ENCODE measurements at places on chromosomes 16 and 17.

GRCh38 chr17:50270435-50271362 is 3.6 kb upstream of the TMEM92 start:
- peak; percentile 79 for DNase-seq

- no peak for DNase-seq
Measured at GRCh38 chr16:22370038-22370820, 4.2 kb downstream of the CDR2 start.

GRCh38 chr16:87392821-87393679 is 914 bp downstream of the MAP1LC3B start:
- peak; percentile 77 for DNase-seq

GRCh38 chr17:75499313-75500022 is 15.9 kb downstream of the CASKIN2 start:
- no peak for DNase-seq

- no peak for DNase-seq
Measured at GRCh38 chr16:57273359-57273758, 11.1 kb downstream of the PLLP start.

DNA sequence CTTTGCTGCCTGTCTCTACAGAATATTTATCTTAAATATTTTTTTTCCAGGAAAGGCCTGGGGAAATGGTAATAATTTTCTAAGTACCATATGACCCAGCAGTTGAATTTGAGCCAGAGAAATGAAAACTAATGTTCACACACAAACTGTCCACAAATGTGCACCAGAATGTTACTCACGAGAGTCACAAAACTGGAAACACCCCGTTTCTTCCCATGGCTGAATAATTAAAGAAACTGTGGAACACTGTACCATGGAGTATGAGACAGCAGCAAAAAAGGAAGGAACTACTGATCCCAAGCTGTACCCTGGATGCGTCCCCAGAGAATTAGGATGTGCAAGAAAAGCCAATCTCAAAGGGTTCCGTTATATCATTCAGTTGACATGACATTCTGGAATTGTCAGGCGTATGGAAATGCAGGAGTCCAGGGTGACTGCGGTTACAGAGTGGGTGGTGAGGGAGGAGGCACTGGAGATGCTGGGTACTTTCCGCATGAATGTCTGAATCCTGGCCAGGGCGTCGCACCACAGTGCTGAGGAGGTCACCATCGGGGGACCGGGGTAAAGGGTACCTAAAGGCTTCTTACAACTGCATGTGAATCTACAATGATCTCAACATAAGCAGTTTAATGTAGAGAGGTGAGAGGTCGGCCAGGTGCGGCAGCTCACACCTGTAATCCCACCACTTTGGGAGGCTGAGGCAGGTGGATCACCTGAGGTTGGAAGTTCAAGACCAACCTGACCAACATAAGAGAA is 34.5 kb downstream of the USP22 start:
- DNase-seq = no peak

GRCh38 chr16:25897702-25898101 is 205.9 kb downstream of the HS3ST4 start:
- DNase-seq = no peak

DNA sequence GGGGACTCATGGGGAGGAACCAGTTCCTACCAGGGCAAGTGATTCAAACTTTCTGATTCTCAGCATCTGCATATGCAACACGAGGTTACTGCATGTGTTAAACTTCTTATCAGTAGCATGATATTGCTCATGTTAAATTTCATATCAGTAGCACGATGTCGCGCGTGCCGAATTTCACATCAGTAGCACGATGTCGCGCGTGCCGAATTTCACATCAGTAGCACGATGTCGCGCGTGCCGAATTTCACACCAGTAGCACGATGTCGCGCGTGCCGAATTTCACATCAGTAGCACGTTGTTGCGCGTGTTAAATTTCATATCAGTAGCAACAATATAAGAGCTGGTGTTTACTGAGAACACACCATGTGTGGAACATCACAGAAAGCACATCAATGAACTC is 221.6 kb downstream of the GSG1L start:
- DNase-seq = no peak

- no peak for DNase-seq
Measured at GRCh38 chr17:68248199-68248825, 469 bp downstream of the AMZ2 start.

DNA sequence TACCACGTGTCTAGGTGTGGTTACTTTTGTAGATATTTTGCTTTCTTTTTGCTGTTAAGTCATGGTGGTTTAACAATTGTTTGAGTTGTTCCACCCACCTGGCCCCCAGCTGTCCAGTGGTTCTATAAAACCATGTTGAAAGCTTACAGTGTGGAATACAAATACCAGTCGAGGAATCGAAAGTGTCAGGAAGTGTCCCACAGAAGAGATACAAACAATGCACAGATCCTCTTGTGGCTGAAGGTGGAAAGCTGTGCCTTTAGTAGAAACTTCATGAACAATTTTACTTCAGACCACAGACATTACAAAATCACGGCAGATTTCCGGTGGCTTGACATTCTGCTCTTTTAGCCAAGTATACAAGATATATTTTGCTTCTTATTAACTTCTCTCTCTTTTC is 782.4 kb upstream of the SOX9 start:
- no peak for DNase-seq

DNA sequence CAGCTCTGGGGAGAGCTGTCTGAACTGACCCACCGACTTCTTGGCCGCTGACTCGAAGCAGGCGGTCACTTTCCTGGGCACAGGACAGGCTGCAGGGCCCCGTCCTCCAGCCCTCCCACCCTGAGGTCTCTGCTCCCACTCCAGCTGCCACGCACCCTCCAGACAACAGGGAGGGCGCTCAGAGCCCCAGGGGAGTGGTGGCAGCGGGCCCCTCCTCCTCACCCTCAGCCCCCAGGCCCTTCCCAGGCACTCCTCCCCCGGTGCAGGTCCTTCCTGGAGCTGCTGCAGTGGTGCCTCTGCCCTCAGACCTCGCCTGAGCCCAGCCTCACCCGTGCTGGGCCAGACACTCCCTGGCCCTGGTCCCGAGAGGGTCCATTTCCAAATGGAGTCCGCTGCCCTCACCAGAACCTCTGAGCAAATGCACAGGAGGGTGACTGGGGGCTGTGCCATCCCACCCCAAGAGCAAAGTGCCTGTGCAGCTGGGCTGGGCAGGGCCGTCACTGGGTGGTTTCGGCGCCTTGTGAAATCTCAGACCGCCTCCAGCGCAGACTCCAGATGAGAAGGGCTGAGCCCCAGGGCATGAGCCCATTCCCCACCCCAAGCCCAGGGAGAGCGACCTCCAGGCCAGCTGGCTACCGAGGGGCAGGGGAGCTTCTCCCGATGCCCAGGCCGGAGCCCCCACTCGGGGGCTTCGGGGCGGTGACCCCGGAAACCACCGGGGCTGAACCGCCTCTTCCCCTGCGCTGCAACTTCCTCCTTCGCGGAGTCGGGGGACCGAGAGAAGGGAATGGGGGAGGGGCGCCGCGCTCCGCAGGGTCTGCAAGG is 717 bp downstream of the CYBA start:
- DNase-seq = peak; percentile 76

DNA sequence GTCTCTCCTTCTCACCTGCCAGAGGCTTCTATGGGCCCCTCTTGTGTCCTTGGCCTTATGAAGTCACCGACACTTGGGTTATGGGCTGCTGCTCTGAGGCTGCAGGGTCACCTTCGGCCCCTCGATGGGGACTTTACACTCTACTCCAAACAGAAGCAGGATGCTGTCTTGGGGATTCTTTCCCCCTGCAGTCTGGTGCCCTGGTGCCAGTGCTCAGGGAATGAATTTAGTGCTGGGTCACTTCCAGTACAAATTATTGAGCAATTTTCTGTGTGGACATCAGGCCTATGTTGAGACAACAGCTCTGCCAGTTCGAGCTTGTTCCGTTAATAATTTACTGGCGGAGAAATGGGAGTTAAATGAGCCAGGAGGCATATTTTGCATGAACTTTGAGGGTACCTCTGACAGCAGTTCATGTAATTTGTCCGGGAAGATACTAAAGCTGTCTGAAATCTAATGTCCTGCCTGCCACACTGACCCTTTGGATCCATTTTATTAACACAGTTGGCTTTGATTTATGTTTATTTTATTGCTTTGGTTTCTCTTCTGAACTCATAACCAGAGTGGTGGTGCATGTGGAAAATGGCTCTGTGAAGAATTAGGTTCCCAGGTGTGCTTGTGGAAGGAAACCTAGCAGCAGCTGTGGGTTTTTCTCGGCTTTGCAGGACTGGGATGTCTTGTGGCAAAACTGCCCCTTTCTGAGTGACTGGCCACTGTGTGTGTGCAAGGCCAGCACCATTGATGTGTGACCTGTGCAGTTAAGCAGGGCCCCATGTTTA is 34.1 kb upstream of the DHX8 start:
- peak; percentile 33 for DNase-seq

- DNase-seq = peak; percentile 89
Measured at GRCh38 chr16:65728167-65728566, 606.3 kb upstream of the CDH11 start.

DNA sequence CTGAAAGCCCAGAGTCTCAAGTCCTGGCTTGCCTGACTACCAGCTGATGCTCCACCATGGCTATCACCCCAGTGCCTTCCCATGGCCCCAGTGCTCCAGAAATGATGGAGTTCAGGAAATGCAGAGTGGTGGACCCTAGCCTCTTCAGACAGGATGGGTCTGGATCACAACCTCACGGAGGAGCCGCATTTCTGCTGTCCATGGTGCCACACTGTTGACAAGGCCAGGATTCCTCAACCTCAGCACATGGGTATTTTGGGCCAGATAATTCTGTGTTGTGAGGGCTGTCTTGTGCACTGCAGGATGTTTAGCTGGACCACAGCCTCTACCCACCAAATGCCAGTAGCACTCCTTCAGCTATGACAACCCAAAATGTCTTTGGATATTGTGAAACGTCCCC is 6.7 kb upstream of the CRHR1 start:
- DNase-seq = no peak

GRCh38 chr16:1908983-1909382 is 9.2 kb downstream of the HS3ST6 start:
- no peak for DNase-seq

GRCh38 chr16:11020388-11020787 is 76.0 kb downstream of the CLEC16A start:
- DNase-seq = no peak

DNA sequence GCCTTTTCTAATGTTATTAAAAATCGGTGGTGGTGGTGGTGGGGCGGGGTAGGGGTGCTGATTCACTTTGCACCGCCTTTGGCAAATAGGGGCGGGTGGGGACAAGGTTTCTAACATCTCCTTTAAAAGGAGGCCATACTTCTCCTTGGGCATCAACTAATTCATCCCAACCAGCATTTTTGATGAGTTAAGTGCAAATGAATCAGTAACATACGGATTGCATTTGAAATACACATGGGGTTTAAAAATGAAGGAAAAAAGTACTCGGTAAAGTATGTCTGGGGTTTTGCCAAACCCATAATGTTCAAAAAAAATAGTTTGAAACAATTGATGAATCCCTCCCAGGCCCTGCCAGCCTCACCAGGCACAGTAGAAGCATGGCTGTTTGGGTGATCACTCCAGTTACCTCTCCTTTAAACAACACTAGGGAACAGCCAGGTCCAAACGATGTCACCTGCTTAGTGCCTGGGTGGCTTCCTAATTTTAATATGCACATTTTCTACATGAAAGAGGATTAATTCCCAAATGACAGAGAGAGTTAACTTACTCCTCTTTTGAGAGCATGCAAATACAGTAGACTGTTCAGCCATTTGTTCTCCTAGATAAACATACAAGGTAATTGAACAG is 107.2 kb downstream of the ANKFN1 start:
- DNase-seq = peak; percentile 31

- DNase-seq = no peak
Measured at GRCh38 chr17:78255029-78255656, 23.7 kb downstream of the TMEM235 start.

DNA sequence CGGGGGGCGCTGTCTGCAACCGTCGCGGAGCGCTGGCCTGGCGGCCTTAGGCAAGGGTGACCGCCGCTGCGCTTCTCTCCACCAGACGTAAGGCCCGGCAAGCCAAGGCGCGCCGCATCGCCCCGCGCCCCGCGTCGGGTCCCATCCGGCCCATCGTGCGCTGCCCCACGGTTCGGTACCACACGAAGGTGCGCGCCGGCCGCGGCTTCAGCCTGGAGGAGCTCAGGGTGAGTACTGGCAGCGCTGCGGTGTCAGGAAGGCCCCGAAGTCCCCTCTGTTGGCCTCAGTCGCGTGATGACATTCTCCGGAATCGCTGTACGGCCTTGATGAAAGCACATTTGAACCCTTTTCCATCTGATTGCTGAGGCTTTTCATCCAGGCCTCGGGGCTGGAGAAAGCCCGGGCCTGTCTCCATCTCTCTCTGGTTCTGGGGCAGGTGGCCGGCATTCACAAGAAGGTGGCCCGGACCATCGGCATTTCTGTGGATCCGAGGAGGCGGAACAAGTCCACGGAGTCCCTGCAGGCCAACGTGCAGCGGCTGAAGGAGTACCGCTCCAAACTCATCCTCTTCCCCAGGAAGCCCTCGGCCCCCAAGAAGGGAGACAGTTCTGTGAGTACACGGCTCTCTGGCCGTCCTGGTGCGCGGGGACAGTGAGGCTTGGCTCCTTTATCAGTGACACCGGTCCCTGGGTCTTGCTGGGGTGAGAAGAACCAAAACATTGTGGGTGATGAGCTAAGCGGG is 831 bp downstream of the RPL13 start:
- peak; percentile 71 for DNase-seq

GRCh38 chr17:12640364-12640763 is 25.3 kb upstream of the MYOCD start:
- DNase-seq = no peak

GRCh38 chr16:19284207-19284606 is 1.3 kb upstream of the CLEC19A start:
- DNase-seq = no peak

DNA sequence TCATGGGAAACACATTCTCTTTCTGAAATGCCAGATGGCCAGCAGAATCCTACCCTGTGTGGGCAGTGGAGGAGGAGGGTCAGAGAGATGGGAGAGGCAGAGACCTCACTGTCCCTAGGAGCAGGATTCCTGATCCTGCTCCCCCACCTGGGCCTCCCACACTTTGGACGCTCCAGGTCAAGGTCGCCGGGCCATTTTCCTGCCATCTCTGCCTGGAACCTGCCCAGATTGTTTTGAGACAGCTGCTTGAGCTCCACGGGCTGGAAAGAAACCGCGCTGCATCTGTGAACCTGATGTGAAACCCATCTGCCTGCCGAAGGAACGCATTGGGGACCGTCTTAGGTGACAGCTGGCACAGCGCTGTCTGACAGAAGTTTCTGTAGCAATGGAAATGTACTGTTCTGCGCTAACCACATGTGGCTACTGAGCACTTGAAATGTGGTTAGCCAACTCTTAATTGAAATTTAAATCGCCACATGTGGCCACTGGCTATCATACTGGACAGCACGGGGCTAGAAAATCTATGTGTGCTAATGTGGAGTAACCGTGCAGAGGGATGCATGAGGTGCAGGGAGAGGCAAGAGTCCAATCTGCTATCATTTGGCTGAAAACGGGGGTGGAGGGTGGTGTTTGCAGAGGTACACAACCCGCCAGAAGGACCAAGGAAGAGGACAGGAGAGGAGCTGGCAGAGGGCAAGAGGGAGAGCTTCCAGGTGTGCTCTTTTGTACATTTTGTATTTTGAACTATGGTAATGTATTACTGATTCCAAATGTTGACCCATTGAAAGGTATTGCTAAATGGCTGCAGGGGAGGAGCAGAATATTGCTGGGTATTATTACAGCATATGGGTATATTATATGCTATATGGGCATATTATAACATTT is 15.4 kb upstream of the NUBP1 start:
- peak; percentile 49 for DNase-seq

GRCh38 chr16:11640987-11641817 is 27.1 kb upstream of the SNN start:
- peak; percentile 82 for DNase-seq

GRCh38 chr17:59829217-59830006 is 63.3 kb downstream of the TUBD1 start:
- DNase-seq = no peak

GRCh38 chr16:53482123-53482522 is 20.9 kb downstream of the AKTIP start:
- no peak for DNase-seq
